Upper lobe of left lung (tissue), 6 donors: ENCODE measurements at places on chromosomes 7 and 10. TPM values are rescaled to one million over a fixed set of nuclear protein-coding genes. Genes with fewer than 3 reads are reported as not detected.

Gene CACNA2D1
- total RNA-seq: 9.0 TPM

Gene C7orf57
- 0.29 TPM for total RNA-seq

Gene LYZL1
- total RNA-seq: not detected

DNA sequence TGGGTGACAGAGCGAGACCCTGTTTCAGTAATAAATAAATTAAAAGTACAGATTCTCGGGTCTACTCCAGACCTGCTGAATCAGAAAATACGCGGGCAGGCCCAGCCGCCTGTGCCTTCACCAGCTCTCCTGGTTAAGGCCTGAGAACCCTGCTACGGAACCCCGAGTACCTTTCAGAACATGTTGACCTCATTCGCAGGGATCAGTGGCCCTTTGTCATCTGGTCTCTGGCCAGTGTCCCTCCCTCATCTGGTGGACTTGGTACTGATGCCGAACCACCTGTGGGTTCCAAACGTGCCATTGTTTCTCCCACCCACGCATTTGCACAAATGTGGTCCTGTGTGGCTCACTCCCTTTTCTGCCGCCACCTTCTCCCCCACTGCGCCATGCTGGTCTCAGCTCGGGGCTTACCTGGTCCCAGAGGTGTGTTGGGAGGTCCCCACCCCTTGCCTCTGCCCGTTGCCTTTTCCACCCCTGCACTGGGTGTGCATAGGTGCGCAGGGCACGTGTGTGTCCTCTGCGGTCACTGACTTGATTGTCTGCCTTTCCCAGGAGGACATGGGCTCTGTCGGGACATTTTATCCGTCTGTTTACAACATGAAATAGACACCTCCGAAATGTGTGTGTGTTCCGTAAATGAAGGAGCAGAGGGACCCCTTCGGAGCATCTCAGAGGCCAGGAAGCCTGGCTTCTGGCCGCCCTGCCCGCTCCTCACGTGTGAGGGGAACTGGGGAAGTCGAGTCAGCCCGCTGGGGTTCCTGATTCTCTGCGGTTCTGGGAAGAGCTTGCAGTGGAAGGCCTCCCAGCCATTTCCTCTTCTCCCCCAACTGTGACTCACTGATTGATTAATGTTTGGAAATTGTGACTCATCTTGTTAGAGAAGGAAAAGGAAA lies 135.2 kb downstream of the CUX1 start:
- H3K4me3 ChIP-seq: no peak overlapping the region
- no peaks in the 10 kb centered on the region for H3K36me3 ChIP-seq

DNA sequence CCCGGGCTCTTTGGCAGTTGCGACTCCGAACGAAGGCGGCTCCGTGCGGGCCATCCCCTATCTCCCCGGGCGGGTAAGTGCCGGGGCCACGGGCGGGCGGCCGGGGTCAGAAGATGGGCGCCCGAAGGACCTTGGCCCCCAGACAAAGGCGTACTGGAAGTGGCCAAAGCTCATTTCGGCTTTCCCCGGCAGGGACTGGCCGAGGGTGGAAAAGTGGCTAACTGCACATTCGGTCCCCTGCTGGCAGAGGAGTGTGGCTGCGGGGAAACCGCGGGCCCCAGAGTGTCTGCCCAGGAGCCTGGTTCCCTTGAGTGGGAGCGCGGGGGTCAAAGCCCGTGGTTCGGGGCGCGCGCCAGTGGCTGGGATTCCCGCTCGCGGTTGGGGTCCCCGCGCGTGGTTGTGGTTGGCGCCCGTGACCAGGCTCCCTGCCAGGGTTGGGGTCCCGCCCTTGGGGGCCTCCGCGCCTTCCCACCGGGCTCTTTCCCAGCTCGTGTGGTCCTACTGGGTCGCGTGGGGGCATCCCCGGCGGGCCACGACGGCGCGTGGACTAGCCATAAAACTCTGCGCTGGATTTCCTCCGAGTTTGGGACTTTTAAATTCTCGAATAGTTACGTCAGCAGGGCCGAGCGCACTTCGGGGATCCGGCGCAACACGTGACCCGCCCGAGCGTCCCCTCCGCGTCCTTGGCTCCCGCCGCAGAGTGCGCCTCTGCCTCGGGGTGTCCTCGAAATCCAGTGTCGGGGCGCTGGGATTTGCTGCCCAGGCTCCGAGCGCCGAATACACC lies 124.4 kb downstream of the TACC2 start:
- peaks cover 9% of the 10 kb centered on the region for H3K27me3 ChIP-seq
- H3K4me1 ChIP-seq: peaks cover 27% of the 10 kb centered on the region
- peak; percentile 78 for DNase-seq
- H3K4me3 ChIP-seq: peak overlapping the region; percentile 54
- H3K27ac ChIP-seq: peak overlapping the region; percentile 96

- H3K27me3 ChIP-seq: no peaks in the 10 kb centered on the region
- no peaks in the 10 kb centered on the region for H3K4me1 ChIP-seq
- H3K4me3 ChIP-seq: no peak overlapping the region
Observed at GRCh38 chr10:24408365-24408764, 199.4 kb downstream of the KIAA1217 start.

DNA sequence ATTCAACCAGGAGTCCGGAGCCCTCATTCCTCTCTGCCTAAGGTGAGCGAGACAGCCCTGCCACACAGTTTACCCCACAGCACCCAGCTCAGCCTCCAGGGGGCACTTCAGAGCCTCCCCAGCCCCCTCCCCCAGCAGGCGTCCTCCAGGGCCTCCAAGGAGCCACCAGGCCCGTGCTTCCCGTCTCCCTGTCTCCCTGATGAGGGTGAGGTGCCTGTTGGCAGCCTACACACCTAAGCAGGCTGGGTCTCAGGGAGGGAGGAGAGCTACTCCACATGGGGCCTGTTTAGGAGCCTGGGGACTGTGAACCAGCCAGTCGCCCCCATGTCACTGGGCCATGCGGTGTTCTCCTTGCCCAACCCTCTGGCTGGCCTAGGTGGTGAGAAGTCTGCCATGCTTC lies 28.9 kb upstream of the TRIM8 start:
- peaks cover 24% of the 10 kb centered on the region for H3K36me3 ChIP-seq
- H3K27me3 ChIP-seq: no peaks in the 10 kb centered on the region
- H3K27ac ChIP-seq: peak overlapping the region; percentile 56
- DNase-seq: no peak
- H3K4me1 ChIP-seq: peaks cover 64% of the 10 kb centered on the region
- no peak overlapping the region for H3K4me3 ChIP-seq

DNA sequence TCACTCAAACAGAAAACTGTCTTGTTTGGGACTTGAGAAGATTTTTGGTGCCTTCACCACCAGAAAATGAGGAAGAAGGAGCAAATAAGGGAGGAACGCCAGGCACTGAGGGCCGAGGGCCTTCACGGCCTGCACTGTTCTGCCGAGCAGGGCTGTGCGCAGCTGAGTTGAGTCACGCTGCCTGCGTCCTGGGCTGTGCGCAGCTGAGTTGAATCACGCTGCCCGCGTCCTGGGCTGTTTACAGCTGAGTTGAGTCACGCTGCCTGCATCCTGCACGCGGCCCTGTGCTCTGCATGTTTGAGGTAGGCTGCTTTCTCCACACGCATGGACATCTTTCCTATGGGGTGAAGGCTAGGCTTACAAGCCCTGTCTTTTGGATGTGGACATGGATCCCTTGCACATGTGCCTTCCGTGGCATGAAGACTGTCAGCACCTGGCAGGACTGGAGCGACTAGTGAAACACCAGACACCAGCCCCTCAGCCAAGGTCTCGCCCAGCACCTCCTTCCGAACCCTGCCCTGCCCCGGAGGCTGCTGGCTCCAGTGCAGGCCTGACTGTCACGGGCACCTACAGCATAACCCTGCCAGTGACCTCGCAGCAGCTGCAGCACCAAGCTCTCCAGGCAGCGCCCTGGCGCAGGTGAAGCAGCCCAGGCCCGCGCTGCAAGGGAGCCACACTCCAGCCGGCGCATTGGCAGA lies 96.7 kb downstream of the HTR5A start:
- no peaks in the 10 kb centered on the region for H3K36me3 ChIP-seq
- H3K4me1 ChIP-seq: peaks cover 4% of the 10 kb centered on the region
- H3K27ac ChIP-seq: no peak overlapping the region
- peak; percentile 59 for DNase-seq
- no peaks in the 10 kb centered on the region for H3K27me3 ChIP-seq

DNA sequence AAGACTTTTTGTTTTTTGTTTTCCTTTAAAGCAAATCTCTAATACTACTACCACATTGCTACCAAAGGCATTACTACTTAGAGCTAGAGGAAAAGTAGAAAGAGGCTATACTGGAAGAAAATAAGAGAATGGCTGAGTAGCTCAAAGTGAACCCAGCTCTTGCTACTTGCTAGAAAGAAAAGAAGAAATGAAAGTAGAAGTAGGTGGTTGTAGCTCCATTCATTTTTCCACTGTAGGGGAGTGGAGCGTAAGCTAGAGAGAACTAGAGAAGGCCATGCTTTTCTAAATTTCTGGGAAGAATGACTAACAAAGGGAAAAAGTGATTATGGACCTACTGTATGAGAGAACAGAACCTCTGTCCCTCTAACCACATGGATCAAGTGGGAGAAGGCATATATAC lies 184.4 kb downstream of the PON1 start:
- no peaks in the 10 kb centered on the region for H3K36me3 ChIP-seq
- no peak overlapping the region for H3K4me3 ChIP-seq
- H3K27ac ChIP-seq: no peak overlapping the region
- H3K27me3 ChIP-seq: no peaks in the 10 kb centered on the region
- no peak for DNase-seq

DNA sequence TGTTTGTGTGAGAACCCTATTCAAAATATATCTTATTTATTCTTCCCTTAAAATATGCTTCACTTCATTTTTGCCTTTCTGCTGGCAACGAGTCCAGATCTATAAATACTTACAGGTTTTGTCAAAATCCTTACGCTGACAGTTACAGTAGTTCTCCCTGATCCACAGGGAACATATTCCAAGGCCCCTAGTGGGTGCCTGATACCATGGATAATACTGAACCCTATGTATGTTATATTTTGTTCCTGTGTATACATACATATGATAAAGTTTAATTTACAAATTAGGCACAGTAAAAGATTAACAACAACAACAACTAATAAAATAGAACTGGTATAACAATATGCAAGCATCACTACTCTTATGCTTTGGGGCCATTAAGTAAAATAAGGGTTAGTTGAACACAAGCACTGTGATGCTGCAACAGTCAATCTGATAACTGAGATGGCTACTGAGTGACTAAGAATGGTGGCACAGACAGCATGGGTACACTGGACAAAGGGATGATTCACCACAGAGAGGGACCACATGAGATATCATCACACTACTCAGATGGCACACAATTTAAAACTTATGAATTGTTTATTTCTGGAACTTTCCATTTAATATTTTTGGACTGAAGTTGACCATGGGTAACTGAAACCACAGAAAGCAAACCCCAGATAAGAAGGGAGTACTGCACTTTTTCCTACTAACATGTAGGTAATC lies 29.4 kb upstream of the PCGF5 start:
- no peaks in the 10 kb centered on the region for H3K4me1 ChIP-seq
- no peak overlapping the region for H3K4me3 ChIP-seq
- no peak overlapping the region for H3K27ac ChIP-seq
- DNase-seq: no peak
- no peaks in the 10 kb centered on the region for H3K27me3 ChIP-seq

GRCh38 chr7:111388912-111389311 lies 173.4 kb downstream of the IMMP2L start:
- no peaks in the 10 kb centered on the region for H3K27me3 ChIP-seq
- no peak overlapping the region for H3K4me3 ChIP-seq
- H3K27ac ChIP-seq: no peak overlapping the region
- H3K4me1 ChIP-seq: no peaks in the 10 kb centered on the region

GRCh38 chr10:13706604-13707003 lies 119.8 kb downstream of the PRPF18 start:
- DNase-seq: no peak
- H3K4me1 ChIP-seq: peaks cover 46% of the 10 kb centered on the region
- H3K4me3 ChIP-seq: peak overlapping the region; percentile 56
- H3K27ac ChIP-seq: peak overlapping the region; percentile 58
- H3K27me3 ChIP-seq: no peaks in the 10 kb centered on the region
- H3K36me3 ChIP-seq: no peaks in the 10 kb centered on the region

- no peak for DNase-seq
- peaks cover 2% of the 10 kb centered on the region for H3K4me1 ChIP-seq
- no peaks in the 10 kb centered on the region for H3K36me3 ChIP-seq
- no peak overlapping the region for H3K4me3 ChIP-seq
- no peaks in the 10 kb centered on the region for H3K27me3 ChIP-seq
Observed at GRCh38 chr10:122974543-122975064, 5.6 kb upstream of the PSTK start.

DNA sequence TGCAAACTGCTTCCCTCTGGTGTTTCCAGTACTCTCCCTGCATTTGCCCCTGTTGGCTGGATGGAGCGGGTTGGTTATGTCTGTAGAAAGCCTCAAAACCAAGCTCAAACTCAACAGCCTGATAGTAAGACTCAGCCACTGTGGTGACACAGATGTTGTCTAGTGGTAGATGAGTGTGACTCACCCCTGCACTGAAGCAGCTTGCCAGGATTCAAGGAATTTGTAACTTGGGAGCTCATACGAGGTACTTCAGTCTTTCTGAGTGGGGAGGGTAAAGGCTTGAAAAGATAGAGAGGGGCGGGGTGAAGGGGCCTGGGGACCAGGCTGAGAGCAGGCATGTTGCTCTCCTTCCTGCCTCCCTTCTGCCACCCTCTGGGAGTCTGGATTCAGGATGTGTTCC lies 22.9 kb upstream of the AQP1 start:
- H3K27me3 ChIP-seq: no peaks in the 10 kb centered on the region
- H3K4me3 ChIP-seq: no peak overlapping the region
